ENCODE measurements at places on chromosomes 3 and 15.

DNA sequence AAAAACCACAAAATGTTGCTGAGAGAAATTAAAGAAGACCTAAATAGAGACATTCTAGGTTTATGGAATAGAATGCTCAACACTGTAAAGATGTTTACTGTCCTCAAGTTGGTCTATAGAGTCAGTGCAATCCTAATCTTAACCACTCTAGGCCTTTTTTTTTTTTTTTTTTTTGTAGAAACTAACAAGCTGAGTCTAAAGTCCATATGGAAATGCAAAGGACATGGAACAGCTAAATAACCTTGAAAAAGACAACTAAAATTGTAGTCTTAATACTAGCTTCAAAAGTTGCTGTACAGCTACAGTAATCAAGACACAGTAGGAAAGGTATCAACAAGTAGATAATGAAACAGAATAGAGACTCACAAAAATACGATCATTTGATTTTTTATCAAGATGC lies 32.9 kb downstream of the CDV3 start:
- DNase-seq: no peak

- no peak for DNase-seq
These were observed 66.8 kb downstream of the CHL1 start for GRCh38 chr3:263393-263792.

- no peak for DNase-seq
These were observed 6.3 kb upstream of the FAM3D start for GRCh38 chr3:58672880-58673279.

GRCh38 chr15:40064231-40064894 lies 25.4 kb upstream of the SRP14 start:
- no peak for DNase-seq

GRCh38 chr3:123054109-123054778 lies 12.6 kb upstream of the PDIA5 start:
- DNase-seq: no peak

DNA sequence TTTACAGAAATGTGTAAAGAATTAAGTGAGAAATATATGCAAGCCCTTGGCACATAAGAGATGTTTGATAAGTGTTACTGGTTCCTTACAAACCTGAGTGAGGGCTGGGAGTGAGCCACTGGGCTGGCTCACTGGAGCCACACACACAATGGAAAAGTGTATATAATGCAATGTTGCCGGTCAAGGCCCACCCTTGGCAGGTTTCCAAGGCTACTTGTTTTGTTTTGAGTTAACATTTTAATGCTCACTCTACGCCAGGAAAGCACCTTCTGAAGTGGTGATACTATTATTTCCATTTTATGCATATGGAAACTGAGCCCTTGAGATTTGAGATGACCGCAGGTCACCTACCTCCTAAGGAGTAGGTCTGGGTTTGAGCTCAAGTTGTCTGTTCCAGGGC lies 71.8 kb upstream of the FHIT start:
- DNase-seq: no peak

GRCh38 chr3:176262071-176262470 lies 935.2 kb downstream of the TBL1XR1 start:
- no peak for DNase-seq

DNA sequence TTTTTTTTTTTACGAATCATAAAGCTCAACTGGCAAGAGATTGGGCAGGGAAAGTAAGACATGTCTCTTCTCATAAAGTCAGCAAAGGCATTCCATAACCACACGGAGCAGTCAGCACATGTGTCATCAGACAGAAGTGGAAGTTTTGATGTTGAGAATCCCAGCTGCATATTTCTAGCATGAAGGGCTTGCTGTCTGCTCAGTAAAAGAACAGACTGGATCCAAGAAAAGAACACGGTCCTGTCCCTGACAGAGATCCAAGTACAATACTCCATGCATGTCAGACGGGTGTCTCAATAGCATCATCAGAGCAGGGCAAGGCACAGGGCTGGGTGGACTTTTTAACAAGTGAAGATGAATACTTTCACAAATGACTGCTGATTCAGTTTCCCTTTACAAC lies 38.2 kb downstream of the ABI3BP start:
- DNase-seq: no peak

GRCh38 chr15:63712828-63713520 lies 115.8 kb downstream of the FBXL22 start:
- DNase-seq: no peak

- peak; percentile 6 for DNase-seq
These were observed 43.9 kb downstream of the THBS1 start for GRCh38 chr15:39624806-39625205.

DNA sequence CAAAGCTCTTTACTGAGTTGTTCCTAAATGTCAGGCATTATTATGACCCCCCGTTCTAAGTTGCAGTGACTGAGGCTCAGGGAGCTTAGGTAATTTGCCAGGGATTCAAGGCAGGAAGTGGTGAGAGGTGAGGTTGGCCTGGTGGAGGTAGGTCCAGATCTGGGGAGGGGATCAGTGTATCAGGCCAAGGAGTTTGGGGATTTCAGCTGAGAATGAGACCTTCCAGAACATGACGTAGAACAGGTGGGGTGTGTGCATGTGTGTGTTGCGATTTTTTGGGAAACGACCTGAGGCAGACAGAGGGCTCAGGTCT lies 41.1 kb upstream of the MRPS22 start:
- DNase-seq: no peak

- no peak for DNase-seq
These were observed 14.9 kb downstream of the PLEKHO2 start for GRCh38 chr15:64856429-64857145.

DNA sequence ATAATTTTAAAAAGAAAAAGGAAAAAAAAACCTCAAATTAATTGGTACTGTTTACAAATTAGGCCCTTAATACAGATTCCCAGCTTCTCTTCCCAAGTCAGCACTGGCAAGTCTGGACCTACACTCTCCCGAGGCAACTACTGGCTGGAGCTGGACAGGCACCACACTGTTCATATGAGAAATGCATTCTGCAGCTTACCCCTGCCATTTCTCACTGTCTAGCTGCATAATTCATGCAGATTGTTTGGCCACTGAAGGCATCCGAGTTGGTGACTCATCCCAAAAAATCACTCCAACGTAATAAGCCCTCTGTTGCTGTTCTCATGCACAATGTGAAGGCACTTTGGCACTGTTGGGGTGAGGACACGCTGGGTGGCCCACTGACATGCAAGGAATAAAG lies 45.3 kb downstream of the ROPN1B start:
- no peak for DNase-seq

DNA sequence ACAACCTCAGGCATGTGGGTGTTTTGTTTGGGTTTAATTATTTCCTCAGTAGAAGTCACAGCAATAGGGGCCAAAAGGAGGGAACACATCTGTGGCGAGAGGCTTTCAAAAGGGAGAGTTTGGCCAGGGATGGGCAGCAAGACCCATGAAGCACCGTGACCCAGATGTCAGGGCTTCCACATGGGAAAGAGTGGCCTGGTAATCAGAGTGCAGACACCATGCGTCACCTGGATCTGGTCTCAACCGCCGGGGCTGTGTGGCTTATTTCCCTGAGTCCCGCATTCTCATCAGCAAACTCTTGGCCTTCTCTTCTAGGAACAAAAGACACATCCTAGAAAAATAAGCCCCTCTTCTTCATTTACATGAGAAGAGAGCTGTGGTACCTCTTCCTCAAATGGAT lies 12.4 kb upstream of the MUSTN1 start:
- DNase-seq: no peak

DNA sequence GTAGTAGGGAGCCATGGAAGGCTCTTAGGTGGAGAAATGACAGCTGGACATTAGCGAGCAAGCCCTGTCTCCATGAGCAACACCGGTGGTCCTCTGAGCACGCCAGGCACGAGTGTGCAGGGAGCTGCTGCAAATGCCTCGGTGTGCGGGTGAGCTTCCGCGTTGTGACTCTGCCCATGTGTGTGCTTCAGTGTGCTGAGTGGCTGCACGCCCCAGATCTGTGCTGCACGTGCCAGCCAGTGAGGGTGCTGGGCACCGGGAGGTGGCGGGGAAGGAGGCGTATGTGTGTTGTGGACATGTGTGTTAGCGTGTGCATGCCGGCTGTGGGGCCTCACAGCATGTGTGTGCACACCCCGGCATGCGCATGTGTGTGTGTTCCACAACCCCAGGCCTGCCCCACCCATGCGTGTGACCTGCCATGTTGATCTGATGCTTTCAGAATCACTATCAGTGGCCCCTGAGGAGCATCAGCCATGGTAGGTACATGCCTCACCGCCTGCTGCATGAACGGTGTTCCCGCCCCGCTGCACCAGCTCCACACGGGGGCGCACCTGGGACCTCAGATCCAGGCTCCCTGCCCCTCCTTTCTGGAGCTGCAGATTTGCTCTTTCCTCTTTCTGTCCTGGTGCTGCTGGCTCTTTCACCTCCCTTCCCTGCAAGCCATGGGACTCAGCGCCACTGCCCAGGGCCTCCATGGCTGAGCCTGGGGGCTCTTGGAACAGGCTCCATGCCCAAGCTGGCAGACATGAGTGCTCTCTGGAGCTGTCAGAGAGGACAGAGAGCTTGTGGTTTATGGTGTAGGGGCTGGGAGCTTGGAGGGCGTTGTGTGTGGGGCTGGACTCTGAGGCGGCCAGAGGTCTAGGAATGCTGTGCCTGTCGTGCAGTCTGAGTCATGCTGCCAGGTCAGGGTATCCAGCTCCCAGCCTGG lies 169.4 kb downstream of the TBC1D2B start:
- DNase-seq: no peak

DNA sequence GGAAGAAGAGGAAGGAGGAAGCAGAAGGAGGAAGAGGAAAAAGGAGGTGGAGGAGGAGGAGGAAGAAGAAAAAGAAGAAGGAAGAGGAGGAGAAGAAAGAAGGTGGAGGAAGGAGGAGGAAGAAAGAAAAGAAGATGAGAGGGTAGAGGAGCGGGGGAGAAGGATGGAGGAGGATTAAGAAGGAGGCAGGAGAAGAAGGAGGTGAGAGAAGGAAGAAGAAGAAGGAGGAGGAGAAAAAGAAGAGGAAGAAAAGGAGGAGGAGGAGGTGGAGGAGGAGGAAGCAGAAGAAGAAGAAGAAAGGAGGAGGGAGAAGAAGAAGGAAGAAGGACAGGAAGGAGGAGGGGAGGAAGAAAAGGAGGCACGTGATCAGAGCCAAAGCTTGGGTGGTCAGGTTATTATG lies 37.3 kb upstream of the PRTG start:
- DNase-seq: no peak

DNA sequence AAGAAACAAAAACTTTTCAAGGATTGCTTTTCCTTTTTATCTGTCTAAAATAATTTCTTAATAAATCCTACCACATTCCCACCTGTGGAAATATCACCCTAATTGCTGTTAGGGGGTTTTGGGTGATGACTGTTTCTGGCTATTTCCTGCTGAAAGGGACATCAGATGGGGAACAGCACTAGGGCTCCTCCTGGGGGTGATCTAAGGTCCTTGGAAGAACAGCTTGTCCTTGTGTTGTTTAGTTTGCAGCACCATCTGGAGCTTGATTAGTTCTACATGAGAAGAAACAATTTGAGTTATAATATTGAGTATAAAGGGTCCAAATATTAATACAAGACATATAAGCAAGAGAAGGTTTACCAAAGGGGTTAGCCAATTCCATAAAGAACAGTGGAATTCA lies 18.7 kb downstream of the OR5H15 start:
- DNase-seq: no peak

GRCh38 chr15:80106051-80106450 lies 46.6 kb downstream of the ZFAND6 start:
- no peak for DNase-seq

DNA sequence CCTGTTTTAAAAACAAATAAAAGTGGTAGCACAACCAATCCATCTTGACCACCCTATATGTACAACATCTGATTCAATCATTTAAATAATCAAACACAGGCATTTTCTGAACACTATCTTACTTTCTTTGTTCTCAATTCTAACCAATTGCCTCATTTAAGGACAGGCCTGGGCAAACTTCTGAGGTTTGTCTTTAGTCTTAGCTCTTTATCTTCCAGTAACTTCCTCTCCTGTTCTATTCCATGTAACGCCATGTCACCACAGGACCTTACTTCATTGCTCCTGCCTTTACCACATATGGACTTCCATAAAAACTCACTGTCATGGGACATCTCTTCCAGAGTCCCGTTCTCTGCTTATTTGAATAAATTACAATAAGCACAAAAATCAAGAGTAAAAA lies 14.9 kb downstream of the HDGFL3 start:
- no peak for DNase-seq

GRCh38 chr15:48683991-48684765 lies 38.7 kb upstream of the FBN1 start:
- DNase-seq: no peak

GRCh38 chr3:120625159-120625586 lies 29.0 kb downstream of the NDUFB4 start:
- DNase-seq: no peak

- DNase-seq: no peak
These were observed 25.9 kb upstream of the JMJD7 start for GRCh38 chr15:41801850-41802455.

- DNase-seq: no peak
These were observed 103.3 kb downstream of the ATG7 start for GRCh38 chr3:11375333-11376088.

- DNase-seq: peak; percentile 9
These were observed 1.1 kb upstream of the FGF7 start for GRCh38 chr15:49421991-49422390.

GRCh38 chr3:195102609-195103467 lies 168.1 kb downstream of the XXYLT1 start:
- DNase-seq: peak; percentile 27

DNA sequence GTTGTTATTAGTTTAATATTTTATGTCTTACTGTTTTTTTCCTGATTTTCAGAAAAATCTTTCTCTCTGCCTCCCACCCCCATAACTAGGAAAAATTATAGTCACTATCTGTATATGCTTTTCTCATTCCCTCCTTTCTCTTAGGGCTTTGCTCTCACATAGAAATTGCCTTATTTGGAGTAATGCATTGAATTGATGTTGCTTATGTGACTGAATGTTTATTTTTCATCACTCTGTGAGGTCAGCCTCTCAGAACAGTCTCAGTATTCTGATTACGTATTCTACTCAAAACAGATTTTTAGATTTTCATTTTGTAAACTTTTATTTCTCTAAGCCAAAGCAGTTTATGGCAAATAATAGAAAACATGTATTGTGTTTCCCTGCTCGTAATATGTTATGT lies 121.0 kb downstream of the SLMAP start:
- DNase-seq: no peak

DNA sequence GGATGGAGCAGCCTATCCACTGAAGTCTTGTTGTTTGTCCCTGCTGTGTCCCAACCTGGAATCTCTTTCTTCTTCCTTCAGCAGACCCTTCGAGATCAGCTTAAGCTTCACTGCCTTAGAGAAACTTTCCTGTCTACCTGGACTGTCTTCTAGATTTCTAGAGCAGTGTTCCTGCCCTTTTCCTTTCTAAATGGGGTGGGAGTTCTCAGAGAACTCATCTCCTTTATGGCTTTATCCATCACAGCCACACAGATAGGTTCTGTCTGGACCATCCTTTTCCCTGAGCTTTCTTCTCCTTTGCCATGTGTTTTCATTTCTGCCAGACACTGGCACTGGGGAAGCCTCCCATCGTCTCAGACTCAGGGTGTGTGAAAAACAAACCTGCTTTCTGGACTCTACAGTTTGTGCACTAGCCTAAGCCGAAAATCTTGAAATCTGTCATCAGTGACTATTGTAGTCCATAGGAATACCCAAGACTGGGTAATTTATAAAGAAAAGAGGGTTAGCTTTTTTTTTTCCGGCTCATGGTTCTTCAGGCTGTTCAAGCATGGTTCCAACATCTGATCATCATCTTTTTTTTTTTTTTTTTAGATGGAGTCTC lies 177.5 kb downstream of the PGPEP1L start:
- no peak for DNase-seq

GRCh38 chr3:139430493-139430892 lies 41.0 kb upstream of the COPB2 start:
- peak; percentile 62 for DNase-seq
